ENCODE measurements at places on chromosomes 5 and 9. TPM values are rescaled to one million over a fixed set of nuclear protein-coding genes. Genes with fewer than 3 reads are reported as not detected.

Gene PCDHA6
- not detected for total RNA-seq

Gene CCDC183
- total RNA-seq = 1.3 TPM

DNA sequence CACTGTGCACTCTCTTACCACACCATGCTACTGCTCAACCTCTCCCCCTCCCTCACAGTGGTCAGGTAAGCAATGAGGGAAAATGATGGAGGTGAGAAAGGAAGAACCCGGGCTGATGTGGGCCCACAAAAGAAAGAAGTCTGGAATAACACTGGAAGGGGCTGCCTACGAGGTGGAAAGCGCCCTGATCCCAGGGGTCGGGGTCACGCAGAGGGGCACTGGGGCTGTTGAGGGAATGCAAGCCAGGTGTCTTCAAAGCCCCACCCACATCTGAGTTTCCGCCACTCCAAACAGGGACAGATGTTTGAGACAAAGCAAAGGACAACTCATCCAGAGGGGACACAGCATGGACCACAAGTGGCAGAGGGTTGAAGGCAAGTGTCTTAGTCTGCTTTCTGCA, 4.2 kb downstream of the TNIP1 start:
- DNase-seq = no peak

- no peak for DNase-seq
These were observed 55.2 kb upstream of the JAK2 start for GRCh38 chr9:4929917-4930316.
